BJ (cell line): ENCODE measurements at places on chromosomes 4 and X.

DNA sequence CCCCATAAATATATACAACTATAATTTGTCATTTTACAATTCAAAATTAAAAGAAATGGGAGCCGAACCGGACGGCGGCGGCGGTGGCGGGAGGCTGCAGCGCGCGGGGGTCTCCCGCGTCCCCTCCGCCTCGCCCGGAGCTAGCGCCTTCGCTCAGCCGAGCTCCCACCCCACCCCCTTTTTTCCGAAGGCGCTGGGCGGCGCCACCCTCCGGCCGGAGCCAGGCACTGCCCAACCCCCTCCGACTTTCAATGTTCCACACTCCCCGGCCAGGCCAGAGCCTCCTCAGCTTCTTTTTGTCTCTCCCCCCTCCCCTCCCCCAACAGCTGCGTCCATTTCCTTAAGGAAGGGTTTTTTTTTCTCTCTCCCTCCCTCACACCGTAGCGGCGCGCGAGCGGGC is 214.1 kb upstream of the GEMIN8 start:
- no peak for DNase-seq

- no peak for DNase-seq
Measured at GRCh38 chrX:154354013-154354412, 20.4 kb downstream of the FLNA start.

DNA sequence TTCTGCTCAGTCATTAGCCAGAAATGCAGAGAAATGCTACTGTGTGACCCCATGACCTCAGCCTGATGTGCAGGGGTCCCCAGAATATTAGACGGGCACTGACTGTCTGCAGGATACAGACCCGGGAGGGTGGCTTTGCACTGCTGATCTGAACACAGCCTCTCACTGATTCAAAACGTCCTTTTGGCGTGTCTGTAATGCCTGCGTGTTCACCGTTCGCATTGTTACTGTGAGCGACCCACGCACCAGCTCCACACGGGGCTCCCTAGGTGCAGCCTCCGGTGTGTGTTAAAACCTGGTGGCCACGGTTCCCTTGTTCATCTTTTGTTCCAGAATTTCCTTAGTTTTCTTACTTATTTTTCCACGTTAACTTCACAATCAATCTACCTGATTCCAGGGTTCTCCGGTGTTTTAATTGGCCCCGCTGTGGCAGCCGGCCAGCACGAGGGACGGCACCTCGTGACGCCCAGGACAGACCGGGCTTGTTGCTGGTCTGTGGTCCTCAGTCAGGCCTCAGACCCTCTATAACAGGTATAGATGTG is 32.0 kb upstream of the SPON2 start:
- no peak for DNase-seq

DNA sequence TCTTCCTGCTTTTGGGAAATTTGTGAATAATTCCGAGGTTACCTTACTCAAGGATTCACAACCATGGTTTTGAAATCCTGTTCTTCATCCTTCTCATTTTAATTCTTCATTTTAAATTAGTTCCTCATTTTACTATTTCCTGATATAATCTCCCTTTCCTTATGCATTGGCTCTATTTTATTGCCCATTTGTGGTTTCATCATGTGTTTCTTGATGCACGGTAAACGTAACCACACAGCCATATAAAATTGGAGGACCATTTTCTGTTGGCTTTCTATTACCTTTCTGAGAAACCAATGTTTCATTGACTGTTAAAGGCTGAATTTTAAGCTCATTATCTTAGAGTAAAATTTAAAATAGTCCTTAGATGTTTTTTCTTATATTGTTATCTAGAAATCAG is 100.3 kb upstream of the NDST4 start:
- DNase-seq = no peak

DNA sequence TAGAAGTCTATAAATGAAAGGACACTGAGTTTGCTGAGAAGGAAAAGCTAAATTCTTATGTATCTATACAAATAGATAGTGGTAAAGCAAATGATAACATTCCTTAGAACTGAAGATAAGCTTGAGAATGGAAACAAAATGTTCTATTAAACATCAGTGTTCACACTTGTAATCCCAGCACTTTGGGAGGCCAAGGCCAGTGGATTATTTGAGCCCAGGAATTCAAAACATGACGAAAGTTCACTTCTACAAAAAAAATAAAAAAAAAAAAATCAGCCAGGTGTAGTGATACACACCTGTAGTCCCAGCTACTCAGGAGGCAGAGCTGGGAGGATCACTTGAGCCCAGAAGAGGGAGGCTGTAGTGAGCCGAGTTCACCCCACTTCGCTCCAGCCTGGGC is 199.8 kb downstream of the COMMD8 start:
- no peak for DNase-seq

DNA sequence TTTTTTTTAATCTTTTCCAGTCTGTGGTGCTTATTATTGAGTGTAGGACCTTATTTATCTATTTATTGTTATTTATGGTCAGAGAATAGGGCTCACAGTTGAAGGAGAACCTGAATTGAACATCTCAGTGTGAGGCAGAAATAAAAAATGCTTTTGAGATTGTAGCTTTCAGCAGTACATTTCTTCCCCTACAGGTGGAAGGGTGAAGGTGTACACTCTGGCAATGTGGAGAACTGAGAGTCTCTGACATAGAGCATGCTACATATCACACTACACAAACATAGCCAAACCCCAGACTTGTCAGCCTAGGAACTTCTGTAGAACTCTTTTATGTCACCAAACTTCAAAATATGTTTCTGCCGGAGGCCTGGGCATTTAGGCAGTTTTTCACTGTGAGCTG is 140.2 kb downstream of the STIM2 start:
- no peak for DNase-seq
